ENCODE measurements at places on chromosomes 12 and 14.

DNA sequence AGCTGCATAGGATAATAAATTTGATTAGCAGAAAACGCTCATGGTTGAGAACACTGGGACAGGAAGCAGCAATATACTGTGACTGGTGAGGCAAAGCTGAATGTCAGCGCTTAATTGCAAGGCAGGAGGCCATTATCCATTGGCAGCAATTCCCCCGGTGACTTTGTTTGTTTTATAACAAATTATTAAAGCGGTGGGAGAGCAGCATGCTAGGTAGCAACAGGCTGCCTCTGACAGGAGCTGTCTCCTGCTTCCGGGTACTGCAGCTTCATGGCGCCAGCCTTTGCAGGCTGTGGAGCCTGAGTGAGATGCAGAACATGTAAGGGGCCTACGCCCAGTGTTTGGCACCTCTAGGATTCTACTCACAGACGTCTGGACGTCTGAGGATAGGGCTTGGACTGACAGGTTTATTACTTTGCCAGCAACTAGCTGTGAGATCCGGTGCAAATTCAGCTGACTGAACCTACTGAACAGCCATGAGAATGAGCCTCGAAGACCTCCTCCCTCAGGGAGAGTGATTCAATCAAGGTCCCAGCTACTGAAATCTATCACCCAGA lies 82.1 kb upstream of the SSTR1 start:
- no peak for DNase-seq

DNA sequence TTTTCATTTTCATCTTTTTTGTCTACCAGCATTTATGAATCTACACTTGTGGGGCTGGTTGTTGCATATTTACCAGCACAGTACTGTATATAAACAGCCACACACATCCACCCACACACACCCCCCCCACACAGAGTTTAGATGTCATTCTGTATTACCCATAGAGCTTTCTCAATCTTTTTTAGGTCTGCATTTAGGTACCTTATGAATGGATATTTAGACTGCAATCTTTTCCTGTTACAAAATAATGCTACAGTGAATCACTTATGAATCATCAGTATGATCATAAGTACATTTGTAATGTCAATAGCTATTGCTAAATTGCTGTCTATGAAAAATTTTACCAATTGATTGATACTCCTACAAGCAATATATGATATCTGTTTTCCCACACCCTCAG lies 67.3 kb upstream of the STK38L start:
- DNase-seq = no peak

DNA sequence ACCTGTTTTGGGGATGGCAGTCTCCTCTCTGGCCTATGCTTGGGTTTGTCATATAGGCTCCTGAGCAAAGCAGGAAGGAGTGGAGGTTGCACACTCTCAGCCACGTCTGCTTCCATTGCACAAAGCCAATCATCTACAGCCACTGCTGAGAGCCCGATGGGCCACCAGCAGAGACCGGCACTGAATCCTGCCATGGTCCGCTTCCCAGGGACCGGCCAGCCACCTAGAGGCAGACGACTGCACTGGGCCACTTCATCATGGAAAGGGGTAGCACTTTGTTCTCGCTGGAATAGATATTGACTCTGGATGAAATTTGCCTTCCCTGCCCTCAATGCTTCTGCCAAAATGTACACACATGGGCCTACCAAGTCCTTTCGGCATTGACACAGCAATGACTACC lies 22.3 kb downstream of the DLK1 start:
- no peak for DNase-seq

DNA sequence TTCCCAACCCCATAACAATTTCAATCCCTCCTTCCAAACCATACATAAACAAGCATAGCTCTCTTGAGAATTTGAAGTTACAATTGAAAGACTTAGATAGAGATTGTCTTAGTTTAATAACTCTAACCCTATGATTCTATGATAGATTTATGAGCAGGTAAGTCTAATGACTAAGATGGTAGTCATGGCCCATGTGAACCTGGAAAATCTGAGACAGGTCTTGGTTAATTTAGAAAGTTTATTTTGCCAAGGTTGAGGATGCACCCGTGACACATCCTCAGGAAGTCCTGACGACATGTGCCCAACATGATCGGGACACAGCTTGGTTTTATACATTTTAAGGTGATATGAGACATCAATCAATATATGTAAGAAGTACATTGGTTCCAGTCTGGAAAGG lies 248.8 kb downstream of the KCNH5 start:
- DNase-seq = no peak

DNA sequence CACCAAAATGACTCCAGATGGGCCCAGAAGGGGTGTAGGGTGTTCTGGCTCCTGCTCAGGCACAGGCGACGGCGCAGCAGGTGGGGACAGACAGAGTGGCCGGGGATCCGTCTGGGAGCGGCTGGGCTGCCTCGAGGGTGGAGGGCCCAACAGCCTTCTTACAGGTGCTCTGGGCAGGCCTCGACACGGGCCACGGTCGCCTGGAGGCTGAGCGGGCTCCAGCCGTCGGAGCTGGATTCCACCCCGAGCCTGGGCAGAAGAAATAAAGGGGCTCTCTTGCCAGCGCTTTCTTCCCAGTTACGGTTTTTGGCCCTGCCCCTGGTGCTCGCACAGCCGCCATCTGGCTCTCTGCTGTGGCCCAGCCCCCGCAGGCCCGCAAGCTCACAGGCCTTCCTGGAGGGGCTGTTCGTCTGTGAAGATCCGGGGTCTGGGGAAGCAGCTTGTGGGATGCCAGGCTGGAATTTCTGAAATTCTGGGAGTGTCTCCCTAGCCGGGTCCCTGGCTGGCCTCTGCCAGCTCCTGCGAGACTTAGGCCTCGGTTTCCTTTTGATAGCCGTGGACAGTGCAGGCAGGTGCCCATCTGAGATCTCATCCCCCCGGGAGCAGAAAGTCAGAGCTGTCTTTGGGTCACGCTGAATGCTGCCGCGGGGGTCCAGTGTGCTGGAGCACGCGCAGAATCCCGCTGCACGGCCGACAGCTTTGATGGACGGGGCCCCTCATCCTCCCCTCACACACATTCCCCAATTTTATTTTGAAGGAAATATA lies 122.7 kb downstream of the PAPOLA start:
- no peak for DNase-seq

DNA sequence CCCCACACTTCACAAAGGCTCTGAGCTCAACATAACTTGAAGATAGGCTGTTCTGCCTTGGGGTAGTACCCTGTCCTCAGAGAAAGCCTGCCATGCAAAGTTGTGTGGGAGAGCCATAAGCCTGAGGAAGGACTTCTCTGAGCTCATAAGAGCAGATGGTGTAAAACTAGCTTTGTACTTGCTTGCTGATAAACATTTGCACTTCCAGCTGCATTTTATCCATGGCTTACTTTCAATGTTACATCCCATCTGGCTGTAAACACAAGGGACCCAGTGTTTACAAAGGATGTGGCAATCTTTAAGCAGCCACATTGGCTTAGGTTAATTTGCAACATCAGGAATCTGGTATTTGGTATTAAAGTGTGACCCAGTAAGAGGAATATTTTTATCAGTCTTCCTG lies 258.1 kb downstream of the IPO8 start:
- no peak for DNase-seq

GRCh38 chr14:41973178-41973577 lies 366.5 kb downstream of the LRFN5 start:
- no peak for DNase-seq

DNA sequence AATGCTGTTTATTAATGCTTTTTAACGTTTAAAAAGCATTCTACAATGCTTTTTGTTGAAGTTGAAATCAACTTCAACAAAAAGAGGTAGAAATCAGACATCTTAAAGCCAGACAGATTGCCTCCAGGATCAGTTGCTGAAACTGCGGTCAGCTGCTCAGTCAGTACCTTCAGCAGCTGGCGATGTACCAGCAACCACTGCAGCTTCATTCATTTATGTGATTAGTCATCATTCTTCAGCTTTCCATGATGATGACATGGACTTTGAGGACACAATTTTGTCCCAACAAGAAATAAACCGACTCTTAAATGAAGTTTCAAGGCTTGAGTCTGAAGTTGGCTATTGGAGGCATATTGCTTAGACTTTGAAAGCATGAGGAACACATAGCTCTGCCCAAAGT lies 31.5 kb upstream of the NUAK1 start:
- no peak for DNase-seq

DNA sequence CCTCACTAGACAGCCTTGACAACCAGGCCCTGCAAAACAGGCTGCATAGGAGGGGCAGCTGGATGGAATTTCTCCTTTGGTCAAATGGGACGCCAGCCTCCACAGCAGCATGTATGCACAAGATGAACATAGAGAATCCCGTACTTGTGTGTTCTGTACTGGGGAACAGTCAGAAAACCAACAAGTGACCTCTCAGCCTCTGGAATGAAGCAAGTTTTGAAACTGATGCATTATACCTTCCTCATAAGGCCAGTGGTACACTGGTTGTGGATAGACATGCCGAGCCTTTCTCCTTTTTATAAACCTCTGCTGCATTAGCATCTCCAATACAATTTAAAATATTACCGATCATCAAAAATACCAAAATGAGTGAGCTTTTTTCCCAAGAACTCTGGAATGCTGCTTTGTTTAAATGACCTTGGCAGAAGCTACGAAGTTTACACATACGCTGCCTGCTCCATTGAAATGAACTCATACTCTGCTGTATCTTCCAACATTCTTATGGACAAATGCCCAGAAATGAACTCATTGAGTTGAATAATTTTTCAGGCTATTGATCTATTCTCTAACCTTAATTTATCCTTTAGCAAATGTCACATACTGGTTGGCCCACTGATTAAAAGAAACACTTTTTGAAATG lies 47.6 kb upstream of the FERMT2 start:
- no peak for DNase-seq

All from GM12864 (cell line).